Activated CD8-positive, alpha-beta memory T cell treated with anti-CD3 and anti-CD28 coated beads for 48 hours (primary cell): ENCODE measurements at places on chromosomes 11 and 22.

GRCh38 chr11:95308512-95309035 lies 77.6 kb upstream of the SESN3 start:
- DNase-seq, result no peak

DNA sequence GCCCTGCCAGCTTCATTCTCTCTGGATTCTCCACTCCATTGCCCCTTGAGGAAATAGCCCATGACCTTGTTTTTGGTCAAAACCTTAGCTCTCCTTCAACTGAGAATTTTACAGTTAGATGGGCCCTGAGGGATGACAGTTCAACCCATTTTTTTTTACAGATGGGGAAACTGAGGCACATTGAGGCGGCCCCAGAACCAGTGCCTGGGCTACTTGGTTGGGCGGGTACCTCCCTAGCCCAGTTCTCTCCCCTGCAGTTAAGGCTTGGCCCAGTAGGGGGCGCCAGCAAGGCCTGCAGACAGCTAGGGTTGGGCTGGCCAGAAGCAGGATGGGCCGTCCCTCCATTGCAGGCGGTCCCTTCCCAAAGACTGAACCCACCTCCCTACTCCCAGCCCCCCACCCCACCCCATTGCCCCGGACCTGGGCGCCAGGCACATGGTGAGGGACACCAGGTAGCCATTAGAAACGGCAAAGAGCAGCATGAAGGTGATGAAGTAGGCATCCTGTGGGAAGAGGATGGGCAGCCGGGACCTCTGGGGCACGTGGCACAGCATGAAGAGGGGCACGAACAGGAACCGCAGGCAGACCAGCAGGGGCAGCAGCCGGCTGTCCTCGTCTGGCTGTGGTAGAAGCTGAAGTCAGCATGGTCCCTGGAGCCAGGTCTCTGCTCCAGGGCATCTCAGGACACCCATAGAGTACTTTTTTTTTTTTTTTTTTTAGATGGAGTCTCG lies 7.6 kb downstream of the SLC29A2 start:
- DNase-seq, result peak; percentile 89

- DNase-seq, result no peak
Observed at GRCh38 chr11:120564573-120565311, 53.2 kb downstream of the GRIK4 start.

DNA sequence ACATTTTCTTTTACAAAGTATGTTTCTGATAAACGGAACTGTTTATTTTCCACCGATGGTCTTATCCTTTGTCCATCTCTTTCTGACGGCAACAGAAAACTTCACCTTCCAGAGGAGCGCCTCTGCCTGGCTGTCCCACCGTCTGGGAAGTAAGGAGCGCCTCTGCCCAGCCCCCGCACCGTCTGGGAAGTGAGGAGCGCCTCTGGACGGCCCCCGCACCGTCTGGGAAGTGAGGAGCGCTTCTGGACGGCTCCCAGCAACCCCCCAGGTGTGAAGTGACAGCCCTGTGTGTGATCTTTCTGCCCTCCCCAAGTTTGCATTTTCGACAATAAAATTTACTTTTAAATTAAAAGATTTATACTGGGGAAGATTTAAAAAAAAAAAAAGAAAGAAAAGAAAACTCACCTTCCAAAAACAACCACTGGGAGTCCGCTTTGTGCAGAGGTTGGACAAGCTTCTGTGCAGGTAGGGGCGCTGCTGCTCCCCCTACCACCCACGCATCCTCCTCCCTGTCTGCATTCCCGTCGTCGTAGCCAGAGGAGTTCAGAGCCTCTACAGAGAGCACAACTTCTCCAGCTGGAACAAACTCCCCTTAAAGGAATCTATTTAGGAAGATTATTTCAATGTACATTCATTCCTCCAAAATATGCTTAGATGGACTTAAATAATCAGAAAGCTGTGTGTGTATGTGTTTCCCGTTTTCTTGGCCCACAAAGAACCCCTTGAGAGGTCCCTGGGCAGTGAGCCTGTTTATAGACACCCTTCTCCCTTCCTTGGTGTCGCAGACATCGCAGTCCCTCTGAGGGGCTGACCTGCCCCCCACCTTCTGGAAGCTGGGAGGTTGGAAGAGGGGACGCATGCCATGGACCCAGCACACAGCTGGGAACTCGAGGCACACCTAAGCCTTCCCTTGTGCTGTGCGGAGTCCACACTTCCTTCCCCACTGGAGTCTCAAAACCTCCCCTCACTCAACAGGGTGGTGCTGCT lies 849 bp upstream of the APOBEC3B start:
- no peak for DNase-seq

DNA sequence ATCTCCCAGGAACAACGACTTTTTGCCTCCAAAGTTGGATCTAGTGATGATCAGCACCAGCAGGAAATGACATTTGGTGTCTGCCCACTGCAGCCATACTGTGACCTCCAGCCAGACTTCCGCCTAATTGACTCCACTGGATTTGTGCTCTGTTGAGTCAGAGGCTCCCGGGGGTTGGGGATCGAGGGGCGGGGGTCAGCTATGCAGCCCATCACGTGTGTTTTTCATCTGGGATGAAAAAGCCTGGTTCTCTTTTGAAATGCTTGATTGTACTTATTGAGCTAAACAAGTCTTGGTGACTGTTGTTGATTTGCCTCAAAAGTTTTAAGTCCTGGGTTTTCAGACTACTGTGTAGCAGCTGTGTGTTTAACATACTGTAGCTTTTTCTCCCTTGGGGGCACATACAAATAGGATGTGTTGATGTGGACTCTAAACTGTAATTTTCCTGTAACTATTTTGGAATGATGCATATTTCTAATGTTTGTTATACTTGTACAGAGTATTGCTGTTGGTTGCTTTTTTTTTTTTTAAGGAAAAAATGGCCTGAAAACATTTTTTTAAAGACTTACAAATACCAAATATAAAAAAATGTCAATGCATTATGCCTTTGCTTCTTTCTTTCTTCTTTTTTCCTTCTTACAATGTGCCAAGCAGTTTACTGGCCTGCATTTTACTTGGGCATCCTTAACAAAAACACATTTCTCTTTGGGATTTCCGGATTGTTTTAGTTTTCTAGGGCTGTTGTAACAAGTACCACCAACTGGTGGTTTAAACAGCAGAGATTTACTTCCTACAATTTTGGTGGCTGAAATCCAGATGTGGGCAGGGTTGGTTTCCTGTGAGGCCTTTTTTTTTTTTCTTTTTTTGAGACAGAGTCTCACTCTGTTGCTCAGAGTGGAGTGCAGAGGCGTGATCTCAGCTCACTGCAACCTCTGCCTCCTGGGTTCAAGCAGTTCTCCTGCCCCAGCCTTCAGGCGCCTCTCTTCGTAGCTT lies 46.1 kb upstream of the OR4B1 start:
- DNase-seq, result no peak

DNA sequence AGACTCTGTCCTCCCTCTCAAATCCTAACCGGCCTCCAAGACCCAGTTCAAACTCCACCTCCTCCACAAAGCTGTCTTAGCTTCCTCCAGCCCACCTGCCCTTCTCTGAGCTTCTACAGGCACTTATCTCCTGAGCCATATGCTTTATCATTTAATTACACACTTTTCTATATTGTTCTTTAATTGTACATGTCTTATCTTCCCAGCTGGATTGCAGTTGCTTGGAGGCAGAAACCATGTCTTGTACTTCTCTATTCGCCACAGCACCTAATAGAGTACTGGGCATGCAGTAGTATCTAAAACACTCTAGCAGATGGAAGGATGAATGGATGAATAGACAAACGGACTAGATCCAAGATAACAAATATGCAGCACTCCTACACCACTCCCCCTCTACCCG lies 11.3 kb downstream of the TRIM29 start:
- DNase-seq, result no peak

GRCh38 chr11:117929142-117929915 lies at the start of gene TMPRSS13:
TSS of gene TMPRSS13 (minus strand) at chr11:117929402. CDS start at chr11:117929307, 95 bp downstream.
- DNase-seq, result no peak

- no peak for DNase-seq
Observed at GRCh38 chr11:19326499-19326898, 85.8 kb upstream of the E2F8 start.

- DNase-seq, result no peak
Observed at GRCh38 chr22:24471570-24471969, 23.6 kb upstream of the UPB1 start.

DNA sequence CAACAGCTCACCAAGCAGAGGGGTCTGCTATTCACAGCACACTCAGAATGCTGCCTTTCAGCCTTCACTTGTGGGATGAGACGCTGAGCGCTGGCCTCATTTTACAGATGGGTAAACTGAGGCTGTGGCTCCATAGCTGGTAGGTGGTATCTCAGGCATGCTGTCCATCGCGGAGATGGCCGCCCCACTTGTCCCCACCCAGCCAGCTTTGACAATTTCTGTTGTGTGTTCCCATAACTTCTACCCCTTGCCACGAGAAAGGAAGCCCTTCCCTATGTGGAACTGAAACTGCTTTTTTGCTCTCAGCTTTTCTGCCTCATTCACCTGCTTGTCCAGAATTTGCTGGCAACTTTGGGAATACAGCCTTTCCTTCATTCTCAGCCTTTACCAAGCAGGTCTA lies 36.1 kb upstream of the NNMT start:
- DNase-seq, result no peak

DNA sequence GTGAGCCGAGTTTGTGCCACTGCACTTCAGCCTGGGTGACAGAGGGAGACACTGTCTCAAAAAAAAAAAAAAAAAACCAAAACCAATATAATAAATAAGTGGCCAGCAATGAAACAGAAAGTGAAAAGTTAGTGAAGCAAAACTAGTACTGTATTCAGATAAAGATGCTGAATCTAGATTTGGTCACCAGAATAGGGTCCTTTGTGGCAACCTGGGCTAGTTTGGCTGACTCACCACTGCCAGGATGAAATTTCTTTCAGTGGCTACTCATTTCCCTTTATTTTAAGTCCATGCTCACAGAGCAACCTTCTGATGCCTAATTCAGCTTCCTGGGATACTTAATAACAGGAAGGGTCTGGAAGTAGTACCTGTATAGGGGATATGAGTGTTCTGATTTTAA lies 26.0 kb downstream of the LIMK2 start:
- no peak for DNase-seq

DNA sequence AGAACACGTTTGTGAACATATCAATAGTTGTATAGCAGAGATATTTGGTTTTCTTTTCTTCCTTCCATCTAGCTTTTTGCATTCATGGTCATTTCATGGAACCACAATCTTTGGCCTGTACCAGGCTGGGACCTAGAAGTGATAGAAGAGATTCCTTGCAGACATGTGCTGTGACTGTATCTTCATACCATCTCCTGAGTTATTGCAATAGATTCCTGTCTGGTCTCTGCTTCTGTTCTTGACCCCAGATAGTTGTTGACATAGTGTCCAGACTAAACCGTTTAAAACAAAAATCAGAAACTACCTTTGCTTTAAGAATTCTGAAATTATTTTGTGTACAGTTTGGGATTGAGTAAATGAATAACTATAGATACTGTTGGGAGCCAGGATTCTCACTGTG lies 16.8 kb downstream of the PANX1 start:
- no peak for DNase-seq

GRCh38 chr22:22920910-22921550 lies 33.4 kb downstream of the IGLL5 start:
- DNase-seq, result no peak

DNA sequence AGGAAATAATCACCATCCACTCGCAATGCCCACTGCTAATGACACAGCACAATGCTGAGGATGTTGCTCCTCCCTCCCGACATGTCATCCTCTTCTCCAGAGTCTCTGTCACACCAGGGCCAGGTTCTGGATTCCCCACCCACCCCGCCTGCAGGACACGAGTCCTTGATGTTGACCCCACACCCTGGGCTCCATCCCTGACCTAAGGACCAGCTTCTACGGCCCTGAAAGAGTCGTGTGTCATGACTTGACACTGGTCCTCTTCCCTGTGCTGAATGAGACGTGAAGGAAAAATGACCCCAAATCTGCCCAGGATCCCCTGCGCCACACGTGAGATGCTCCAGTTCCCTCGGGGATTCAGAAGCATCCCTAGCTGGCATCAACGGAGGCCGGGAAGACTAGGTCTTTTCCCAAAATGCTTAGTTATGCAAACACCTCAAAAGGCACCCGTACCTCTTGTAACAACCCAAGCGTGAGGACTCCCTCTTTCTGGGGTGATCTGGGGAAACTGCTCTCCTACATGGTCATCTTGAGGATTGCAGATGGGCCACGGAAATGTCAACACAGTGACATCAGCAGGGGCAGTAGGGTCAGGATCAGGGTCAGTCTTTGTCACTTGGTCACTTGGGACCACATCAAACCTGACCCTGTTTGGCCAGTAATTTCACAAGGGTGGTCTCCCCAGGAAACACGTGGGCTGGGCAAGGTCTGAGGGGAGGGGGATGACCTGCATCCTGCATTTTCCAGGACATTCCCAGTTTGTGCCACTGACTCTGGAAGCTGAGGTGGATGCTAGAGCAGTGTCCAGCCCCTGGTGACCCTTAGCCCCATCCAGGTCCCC lies 42.0 kb downstream of the IGLL5 start:
- no peak for DNase-seq

- DNase-seq, result no peak
Observed at GRCh38 chr22:39896313-39896996, 2.9 kb upstream of the ENTHD1 start.
